ENCODE measurements at places on chromosomes 1 and 21.

DNA sequence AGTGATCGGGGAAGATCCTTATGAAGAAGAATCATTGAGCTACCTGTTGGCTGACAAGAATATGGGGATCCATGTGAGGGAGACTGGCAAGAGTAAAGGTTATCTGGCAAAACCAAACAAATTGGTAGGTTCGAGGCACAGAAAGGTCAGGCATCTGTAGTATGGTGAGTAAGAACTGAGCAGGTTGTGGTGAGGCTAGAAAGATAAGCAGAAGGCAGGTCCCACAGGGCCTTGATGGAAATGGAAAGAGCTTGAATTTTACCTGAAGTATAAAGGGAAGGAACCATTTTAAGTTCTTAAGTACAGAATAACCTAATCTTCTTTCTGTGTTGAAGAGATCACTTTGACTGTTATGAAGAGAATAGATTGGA lies 11.1 kb downstream of the PTPRC start:
- no peak for DNase-seq

DNA sequence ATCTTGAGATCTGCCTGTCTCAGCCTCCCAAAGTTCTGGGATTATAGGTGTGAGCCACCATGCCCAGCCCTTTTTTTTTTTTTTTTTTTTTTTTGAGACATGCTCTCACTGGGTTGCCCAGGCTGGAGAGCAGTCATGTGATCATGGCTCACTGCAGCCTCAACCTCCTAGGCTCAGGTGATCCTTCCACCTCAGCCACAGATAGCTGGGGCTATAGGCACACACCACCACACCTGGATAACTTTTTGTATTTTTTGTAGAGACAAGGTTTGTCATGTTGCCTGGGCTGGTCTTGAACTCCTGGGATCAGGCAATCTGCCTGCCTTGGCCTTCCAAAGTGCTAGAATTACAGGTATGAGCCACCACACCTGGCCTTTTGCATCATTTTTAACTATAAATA lies 17.7 kb upstream of the PRRC2C start:
- DNase-seq = no peak

DNA sequence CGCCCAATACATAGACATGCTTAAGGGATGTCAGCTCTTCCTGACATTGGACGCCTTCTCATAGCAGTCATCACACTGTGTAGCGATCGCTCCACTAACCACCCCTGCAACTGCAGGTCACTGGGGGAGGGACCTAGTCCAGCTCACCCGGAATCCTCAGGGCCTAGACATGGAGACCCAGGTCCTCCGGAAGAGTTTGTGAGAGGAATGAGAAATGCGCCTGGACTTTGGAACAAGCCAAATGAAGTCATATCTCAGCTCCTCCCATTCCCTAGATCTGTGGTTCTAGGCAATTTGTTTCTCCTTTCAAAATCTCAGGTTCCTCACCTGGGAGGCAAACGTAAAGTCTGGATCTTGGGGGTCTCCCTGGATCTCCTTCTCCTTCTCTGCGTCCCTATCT lies 253.3 kb downstream of the KAZN start:
- DNase-seq = no peak

- DNase-seq = no peak
Measured at GRCh38 chr1:32736812-32737791, 34.5 kb upstream of the SYNC start.

- no peak for DNase-seq
Measured at GRCh38 chr1:48726139-48726538, 50.6 kb downstream of the BEND5 start.

GRCh38 chr1:186102547-186103148 lies 272.4 kb downstream of the TPR start:
- no peak for DNase-seq

DNA sequence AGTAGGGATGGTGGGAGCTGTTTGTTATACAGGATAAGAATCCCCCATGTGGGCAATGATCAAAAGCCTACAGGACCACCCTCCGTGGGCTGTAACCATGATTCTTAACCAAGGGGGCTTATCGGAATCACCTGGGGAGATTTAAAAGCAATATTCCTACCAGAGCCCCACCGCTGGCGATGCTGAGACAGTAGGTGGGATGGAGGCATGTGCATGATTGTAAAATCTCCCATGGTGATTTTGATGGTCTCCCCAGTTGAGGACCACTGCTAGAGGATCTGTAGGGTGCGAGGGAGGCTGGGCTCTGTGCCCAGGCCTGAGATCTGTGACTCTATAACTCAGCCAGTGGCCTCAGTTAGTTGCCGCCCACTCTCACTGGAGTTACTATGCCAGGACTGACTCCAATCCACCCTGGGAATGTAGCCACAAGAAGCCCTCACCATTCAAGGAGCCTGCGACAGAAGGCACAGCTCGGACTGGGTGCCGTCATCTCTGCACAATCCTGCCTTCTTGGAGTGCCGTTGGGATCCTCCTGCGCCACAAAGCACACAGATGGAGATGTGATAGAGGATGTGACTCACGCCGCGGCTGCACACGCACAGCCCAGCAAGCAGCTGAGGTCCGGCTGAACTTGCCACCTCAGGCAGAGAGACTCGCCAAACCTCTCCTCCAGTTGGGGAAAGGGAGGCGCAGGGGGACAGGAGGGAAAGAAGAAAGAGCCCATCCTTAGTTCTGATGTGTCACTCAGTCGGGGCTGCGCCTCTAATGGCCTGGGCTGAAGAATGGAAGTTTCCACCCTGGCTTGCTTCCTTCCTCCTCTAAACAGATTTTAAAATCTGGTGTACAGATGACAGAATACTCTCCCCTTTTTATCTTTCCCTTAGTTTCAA lies 26.5 kb downstream of the AKNAD1 start:
- no peak for DNase-seq

GRCh38 chr1:39160703-39161102 lies 43.8 kb upstream of the MACF1 start:
- no peak for DNase-seq

- no peak for DNase-seq
Measured at GRCh38 chr1:248905662-248906008, 400 bp upstream of the PGBD2 start.

DNA sequence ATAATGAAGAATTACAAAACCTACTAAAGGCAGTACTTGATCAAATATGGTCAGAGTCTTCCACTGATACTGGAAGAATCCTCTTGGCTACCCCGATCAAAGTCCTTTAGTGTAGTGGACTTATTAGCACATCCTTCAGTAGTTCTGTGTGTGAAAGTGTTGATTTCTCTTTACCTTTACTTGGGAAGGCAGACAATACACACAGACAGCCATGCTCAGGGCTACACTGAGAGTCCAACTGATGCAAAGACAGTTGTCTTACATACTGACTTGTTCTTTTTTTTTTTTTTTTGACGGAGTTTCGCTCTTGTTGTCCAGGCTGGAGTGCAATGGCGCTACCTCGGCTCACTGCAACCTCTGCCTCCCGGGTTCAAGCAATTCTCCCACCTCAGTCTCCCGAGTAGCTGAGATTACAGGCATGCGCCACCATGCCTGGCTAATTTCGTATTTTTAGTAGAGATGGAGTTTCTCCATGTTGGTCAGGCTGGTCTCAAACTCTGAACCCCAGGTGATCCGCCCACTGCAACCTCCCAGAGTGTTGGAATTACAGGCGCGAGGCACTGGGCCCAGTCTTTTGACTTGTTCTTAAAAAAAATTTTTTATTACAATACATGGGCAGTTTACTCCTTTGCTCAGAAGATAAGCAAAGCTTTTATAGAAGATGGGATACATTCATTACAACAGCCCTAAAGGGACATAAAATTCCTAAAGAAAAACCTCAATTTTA lies 3.5 kb upstream of the PTTG1IP start:
- DNase-seq = no peak

DNA sequence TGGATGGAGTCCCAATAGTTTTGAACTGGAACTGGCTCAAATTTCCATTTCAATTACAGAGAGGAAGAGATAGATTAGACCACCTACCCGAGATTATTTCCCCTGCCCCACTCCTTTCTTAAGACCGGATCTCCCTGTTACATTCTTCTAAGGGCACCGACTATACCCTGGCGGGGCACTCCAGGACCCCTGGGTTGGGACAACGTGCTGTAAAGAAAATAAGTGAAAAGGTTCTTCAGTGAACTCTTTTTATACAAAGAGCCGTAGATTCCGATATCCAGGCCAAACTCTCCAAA lies 6.7 kb downstream of the NR5A2 start:
- no peak for DNase-seq

DNA sequence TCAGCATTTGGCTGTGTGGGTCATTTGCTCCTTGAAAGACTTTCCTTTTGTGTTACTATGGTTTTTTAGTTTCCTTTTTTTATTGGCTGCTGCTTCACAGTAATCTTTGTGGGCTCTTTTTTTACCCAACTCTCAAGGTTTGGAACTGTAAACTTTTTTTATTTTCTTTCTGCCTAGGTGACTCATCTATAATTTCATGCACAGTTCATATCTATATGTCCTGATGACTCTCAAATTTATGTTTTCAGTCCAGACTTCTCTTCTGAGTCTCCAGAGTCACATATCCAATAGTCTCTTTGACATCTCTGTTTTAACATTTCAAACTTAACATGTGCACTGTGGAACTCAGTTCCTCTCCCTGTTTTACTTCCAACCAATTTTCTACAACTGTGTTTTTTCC lies 83.4 kb downstream of the ATF6 start:
- no peak for DNase-seq

All from NCI-H2227 treated with DMSO at 0.1 percent for 48 hours (cell line).